ENCODE measurements at places on chromosomes 4 and X.

DNA sequence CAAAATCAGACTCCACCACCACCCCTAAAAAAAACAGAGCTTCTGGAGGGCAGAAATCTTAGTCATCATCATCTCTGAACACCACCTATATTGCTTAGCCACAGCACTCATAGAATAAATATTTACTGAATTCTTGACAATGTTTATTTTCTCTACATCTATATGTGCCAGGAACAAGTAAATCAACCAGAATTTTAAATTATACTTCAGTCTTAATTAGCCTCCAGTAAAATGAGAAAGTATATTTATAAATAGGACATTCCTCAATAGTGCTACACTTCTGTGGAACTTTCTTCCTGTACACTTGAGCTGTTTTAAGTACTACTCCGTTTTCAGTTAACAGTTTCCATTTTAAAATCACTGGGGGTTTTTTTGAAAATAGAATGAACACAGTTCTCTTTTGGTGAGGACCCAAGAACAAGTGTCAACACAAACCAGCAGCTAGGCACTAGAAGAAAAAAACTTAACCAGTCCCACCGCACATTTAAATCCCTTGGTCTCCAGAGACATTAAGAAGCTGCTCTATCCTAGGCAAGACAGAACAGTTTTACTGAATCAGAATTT is 25.5 kb downstream of the SMIM14 start:
- peak; percentile 29 for DNase-seq

- no peak for DNase-seq
Observed at GRCh38 chr4:39228377-39228776, 46.0 kb downstream of the WDR19 start.

DNA sequence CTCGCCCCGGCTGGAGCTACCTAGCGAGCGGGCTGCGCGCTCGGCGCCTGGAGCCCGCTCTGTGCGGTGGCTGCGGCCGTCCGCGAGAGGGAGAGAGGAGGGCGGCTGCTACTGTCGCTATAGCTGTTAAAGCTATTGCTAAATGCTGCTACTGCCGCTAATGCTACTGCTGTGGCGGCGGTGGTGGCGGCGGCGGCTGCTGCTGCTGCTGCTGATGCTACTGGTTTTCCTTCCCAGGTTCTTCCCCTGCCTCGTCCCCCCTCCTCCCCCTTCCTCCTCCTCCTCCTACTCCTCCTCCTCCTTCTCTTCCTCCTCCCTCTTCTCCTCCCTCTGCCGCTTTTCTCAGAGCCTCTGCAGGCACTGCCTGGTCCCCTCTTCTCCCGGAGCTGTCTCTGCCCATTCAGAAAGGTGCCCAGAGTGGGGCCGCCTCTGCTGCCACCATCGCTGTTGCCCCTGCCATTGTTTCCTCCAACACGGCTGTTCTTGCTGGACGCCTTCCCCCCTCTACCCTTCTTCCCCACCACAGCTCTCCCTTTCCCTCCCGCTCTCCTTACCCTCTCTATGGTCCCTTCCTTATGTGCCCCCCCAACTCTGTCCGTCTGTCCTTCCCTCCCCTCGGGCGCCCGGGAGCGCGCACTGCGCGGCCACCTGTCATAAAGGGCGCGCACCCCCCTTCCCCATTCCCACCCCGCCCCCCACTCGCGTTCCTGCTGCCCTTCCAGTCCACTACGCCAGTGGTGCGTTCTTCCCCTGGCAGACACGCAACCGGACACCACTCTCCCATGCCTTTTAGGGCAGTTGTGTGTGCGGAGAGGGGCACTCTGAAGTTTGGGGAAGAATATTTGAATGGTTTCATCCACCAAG is at the start of gene NEXMIF:
Gene NEXMIF, minus strand, starts transcription at position 228 of the 864 bp plus-strand sequence.
- no peak for DNase-seq

DNA sequence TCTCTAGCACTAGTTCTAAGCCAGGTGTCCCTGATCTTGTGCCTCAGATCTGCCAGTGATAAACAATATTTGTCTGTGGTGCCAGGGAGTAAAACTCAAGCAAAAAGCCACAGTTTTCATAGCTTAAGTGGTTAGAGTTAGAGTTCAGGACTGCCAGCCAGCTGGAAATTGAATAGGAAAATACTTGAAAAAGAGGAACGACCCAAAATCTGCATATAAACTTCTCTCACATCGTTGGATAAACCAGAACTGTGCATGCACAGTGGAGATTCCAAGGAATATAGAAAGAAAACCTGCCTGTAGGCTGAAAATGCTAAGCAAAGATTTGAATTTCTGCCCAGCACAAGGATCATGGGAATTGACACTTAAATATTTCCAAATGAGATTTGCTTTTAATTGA is 35.0 kb upstream of the GNPDA2 start:
- DNase-seq = peak; percentile 9

DNA sequence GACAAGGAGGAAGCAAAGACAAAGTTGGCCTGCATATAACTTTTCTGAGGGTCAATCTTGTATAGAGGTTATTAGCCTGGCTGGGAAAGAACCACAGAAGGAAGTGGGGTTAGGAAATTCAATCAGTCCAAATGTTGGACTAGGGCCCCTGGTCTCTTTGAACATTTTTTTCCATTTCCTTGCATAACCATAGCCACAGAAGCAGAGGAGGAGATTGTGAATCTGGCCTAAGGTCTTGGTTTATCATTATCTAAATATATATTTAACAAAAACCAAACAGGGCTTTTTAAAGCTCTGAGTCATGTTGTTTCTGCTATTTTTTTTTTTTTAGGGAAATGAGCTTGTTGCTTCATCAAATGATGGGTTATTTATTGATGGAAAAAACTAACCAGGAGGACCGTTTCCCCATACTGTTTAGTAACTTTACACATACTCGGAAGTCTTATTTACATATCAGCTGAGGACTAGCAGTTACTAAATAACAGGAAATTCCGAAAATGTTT is 97.7 kb upstream of the ACSL4 start:
- no peak for DNase-seq

GRCh38 chr4:174365018-174365587 is 81.4 kb downstream of the CEP44 start:
- peak; percentile 72 for DNase-seq

DNA sequence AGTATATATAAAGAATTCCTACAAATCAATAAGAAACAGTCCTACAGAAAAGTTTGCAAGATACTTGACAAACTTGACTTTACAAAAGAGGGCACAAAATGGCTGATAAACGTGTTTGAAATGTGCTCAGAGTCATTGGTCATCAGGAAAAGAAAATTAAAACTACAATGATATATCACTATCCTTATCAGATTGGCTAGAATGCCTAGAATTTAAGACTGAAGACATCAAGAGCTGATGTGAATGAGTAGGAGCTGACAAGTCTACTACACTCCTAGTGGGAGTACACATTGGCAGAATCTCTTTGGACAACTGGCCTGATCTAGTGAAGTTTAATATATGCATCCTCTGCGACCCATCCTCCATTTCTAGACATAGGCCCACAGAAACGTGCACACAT is 10.3 kb upstream of the DCTD start:
- no peak for DNase-seq

DNA sequence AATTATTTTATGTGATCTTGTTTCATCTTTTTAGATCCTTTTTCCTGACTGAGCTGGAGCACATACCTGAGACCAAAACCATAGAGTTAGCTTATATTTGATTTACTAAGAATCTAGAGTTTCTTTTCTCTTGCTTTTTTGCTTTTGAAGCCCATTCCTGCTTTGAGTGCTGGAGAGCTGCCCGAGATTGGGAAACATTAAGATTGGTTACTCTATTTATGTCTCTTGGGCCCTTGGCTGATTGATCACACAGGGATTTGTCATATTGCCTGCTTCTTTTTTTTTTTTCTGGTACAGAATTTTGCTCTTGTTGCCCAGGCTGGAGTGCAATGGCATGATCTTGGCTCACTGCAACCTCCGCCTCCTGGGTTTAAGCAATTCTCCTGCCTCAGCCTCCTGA is 73.9 kb downstream of the REPS2 start:
- DNase-seq = no peak

DNA sequence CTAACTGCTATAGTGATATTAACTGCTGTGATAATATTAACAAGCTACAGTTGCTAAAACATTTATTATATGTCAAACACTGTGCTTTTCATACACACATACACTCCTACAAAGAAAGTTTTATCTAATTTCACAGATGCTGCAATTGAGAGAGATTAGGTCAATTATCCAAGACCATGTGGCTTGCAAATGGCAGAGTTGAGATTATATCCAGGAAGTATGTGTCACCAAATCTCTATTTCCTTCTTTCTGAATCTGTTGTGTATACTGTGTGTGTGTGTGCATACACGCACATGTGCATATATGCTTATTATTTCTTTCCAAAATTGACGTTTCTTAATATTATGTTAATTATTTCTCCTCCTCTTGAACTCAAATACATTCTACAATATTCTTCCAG is 775.9 kb upstream of the FTHL17 start:
- no peak for DNase-seq

- DNase-seq = no peak
Observed at GRCh38 chr4:55398966-55399365, 3.2 kb downstream of the TMEM165 start.

- no peak for DNase-seq
Observed at GRCh38 chr4:177093964-177094363, 215.7 kb upstream of the NEIL3 start.

DNA sequence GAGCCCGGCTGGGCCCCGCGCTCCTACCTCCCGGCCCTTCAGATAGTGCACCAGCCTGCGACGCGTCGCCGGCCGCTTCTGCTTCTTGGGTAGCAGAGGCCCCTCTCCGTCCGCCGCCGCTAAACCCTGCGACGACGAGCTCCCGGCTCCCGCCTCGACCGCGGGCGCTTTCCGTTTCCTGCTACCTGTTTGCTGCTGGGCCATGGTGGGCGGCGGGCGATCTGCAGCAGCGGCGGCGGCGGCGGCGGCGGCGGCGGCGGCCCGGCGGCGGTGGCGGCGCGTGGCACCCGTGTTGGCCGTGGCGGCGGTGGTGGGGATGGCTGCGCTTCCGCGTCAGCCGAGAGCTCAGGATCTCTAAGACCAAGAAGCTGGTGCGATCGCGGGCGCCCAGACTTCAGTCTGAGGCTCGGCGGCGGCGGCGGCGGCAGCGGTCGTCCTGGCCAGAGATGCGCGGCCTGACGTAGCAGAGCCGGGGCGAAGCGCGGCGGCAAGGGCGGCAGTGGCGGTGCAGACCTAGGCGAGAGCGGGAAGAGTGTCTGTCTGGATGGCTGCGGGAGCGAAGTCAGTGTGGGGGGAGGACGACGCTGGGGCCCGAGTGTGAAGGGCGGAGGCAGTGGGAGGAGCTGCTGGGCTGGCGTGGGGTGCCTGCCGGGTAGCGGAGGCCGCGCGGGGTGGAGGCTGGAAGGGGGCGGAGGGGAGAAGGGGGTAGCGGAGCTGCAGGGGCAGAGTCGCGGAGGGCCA is at the start of gene DCAF12L2:
Gene DCAF12L2, minus strand, starts transcription at position 569 of the 741 bp plus-strand sequence. Its CDS starts 365 bp downstream, at position 204.
- peak; percentile 34 for DNase-seq

DNA sequence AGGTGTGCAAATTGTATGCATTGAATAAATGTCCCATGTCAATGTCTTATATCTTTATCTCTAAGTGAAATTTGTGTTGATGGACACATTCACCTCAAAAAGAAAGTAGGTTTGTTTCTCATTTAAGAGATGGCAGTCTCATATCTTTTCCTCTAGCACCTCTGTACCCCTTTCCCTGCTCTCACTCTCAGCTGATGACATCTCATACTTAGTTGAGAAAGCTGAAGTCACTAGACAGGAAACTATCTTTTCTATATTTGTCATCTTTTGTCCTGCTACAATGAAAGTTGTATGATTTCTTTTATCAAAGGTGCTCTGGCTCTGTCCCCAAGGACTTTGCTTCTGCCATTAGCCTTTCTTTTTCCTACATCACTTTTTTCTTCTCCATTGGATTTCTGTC is 84.0 kb upstream of the GRPR start:
- no peak for DNase-seq

DNA sequence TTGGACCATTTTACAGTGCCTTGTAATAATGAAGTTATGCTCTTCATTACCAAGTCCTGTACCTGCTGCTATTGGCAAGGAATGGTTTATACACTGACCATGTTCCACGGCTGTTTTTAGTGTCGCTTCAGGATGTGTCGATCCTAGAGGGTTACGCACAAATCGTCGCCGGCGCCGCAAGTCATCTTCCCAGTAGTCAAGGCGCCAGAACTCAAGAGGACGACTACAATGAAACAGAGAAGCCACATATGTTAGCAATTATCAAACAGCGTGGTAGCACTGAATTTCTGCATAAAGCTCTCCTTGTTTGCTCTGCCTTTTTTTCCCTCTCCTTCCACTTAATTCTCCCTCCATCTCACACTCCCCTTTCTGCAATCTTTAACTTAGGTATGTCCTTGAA is 17.0 kb downstream of the MAB21L2 start:
- DNase-seq = no peak

DNA sequence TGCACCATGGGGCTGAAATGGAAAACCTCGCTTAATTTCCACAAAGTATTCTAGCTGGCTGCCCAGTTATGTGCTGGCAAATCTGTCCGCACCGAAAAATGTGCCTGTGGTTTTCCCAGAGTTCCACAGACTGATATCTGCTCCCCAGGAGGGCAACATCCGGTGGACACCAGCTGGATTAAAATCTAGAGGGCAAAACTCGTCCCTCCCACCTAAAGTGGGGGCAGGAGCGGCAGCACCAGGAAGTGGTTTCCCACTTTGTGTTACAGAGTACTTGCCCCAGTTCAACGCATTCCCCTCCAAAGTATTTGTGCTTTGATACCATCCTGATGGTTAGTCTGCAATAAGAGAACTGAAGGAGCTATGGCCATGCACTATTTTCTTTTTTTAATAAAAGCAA is 187.6 kb downstream of the TSPAN5 start:
- no peak for DNase-seq

DNA sequence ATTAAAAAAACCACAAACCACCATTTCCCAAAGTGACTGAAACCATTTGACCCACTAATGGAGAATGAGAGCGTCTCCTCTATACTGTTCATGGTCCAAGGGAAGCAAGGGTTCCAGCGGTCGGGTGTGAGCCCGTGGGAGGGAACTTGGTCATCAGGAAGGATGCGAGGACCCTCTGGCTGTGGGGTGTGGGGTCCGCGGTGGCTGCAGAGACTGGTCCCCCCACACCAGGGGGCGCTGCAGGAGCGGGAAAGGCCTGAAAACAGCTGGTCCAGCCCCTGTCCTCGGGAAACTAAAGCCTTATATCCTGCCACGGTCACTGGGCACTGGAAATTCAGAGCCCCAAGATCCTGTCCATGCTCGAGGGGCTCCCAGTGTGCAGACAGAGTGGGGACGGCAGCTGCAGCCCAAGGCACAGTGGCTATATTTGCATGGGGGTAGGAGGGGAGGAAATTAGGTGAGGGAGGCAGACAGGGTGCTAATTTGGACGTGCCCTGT is 4.3 kb downstream of the BLOC1S4 start:
- peak; percentile 92 for DNase-seq

GRCh38 chrX:15903186-15903681 is 48.6 kb upstream of the AP1S2 start:
- DNase-seq = no peak

GRCh38 chr4:81783558-81783957 is 311.9 kb upstream of the RASGEF1B start:
- DNase-seq = no peak

DNA sequence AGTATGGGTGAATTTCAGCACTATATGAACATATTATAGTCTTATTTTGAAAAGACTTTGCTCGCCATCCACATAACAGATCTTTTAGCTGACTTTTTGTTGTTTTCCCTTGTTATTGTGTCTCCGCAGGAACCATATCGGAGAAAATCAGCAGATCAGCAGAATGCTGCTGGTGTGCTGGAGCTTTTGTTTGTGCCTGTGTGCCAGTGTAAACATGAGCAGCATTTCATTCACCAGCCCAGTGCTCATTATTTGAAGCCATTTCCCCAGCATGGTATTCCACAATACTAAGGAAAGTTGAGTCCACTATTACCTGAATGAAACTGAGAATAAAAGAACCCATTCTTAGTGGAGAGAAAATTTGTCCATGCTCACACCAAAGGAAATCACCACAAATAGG is 261.8 kb upstream of the ARX start:
- DNase-seq = no peak
